ENCODE measurements at places on chromosomes 3 and 15. TPM values are rescaled to one million over a fixed set of nuclear protein-coding genes. Genes with fewer than 3 reads are reported as not detected.
A peak's percentile ranks its signal among the peaks of the same experiment; 100 is the strongest.

GRCh38 chr3:190173426-190173825, 52.7 kb upstream of the P3H2 start:
- no peak for DNase-seq

DNA sequence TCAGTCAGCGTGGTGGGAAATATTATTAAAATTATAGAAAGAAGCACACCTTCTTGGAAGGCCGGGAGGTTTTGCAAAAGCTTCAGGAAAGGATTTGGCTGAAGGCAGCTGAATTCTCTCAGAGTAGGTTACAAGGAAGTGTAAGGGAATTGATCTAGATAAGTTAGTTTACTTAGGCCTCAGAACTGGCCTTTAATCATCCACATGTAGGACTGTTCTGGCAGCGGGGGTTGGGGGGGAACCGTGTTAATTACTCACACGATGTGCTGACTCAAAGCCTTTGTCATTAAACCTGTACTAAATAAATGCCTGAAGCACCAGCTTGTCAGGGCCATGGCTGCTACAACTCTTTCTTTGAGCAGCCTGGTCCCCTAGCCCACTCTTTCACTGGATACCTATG, 12.8 kb downstream of the ASB14 start:
- DNase-seq, result no peak

DNA sequence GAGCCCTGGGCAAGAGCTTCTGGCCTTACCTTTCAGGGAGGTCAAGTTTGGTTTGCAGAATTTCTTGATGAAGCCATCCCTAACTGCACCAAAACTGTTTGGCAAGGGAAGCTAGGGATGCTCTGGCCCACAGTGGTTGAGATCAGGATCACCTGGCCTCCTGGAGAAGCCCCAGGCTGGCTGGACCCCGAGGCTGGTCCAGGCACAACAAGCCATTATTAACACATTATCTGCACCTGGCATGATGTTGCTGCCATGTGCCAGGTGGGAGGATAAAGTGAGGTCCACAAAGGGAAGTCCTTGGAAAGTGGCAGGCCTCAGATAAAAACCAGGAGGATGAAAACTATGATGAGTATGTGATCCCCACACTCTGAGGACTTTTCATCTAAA, 35.9 kb upstream of the DUSP7 start:
- no peak for DNase-seq

- no peak for DNase-seq
Observed at GRCh38 chr3:150936693-150937092, 31.5 kb upstream of the MINDY4B start.

- no peak for DNase-seq
Observed at GRCh38 chr3:151016478-151016795, 43.9 kb upstream of the CLRN1 start.

DNA sequence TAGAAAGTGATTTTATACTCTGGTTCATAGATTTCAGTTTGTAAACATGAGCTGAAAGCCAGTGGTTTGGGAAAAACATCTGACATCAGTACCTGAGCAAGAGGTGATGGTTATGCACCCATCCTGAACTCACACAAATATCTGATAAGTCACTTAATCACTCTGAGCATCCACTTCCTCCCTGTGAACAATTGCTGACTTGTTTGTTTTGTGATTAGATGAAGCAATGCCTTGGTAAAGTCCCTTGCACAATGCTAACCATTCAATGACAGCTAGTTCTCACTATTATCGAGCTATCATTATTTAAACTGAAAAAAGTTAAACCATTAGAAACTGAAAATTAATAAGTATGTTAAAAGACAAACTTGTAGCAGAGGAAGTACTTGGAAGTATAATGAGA, 303.0 kb downstream of the PLOD2 start:
- DNase-seq, result no peak

DNA sequence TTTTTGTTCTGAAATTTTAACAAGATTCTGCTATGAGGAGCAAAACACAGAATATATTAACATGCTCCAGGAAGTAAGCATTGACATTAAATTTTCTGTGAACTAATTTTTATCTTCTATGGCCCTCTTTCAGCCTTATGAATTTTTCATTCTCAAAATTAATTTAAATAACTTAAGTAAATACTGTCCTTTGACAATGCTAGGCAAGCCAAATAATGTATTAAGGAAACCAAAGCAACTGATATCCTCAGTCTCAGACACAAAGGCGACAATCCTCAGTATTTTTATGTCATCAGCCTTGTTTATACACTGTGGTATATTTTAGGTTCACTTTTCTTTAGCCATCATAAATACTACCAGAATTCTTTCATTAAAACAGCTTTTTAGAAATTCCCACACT, 159.8 kb downstream of the CGGBP1 start:
- DNase-seq, result no peak

- peak; percentile 35 for DNase-seq
Observed at GRCh38 chr3:184186902-184187207, 856 bp downstream of the ABCF3 start.

DNA sequence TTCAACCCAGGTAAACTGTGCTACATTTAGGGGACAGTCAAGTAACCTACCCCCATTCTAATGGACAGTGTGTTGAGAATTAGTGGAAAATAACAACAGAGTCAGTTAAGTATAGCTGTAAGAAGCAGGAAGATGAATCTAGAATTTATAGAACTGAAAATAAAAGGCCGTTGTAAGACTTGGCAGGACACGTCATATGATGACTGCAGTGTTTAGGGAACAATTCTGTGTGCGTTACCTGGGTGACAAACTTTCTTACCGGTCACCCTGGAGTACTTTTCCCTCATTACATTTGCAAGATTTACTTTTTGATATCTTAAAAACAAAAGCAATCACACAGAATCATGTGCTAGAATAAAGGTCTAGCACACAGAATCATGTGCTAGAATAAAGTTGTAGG, 536.3 kb upstream of the ZNF717 start:
- no peak for DNase-seq

DNA sequence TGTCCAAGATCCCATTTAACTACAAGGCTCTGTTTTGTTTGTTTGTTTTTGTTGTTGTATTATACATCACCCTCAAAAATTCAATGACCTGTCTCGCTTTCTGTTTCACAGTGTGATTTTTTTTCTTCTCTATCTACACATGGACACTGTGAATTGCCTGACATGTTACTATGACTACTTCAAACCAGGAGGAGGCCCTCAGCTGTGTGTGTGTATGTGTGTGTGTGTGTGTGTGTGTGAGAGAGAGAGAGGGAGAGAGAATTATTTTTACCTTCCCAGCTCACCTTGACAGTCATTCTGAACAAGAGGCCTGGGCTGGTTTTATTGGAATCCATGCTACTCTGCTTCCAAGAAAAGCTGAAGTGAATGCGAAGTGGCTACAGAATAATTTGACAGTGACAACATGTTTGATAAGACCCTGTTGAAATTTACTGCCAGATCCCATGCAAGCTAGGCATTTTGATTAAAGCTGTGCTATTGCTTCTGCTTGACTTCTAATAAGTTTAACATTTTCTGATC, 841.4 kb downstream of the NSUN3 start:
- DNase-seq, result no peak

- DNase-seq, result no peak
Observed at GRCh38 chr3:14434126-14434497, 31.7 kb downstream of the SLC6A6 start.

TRANK1 gene
- total RNA-seq, result 13.9 TPM

DNA sequence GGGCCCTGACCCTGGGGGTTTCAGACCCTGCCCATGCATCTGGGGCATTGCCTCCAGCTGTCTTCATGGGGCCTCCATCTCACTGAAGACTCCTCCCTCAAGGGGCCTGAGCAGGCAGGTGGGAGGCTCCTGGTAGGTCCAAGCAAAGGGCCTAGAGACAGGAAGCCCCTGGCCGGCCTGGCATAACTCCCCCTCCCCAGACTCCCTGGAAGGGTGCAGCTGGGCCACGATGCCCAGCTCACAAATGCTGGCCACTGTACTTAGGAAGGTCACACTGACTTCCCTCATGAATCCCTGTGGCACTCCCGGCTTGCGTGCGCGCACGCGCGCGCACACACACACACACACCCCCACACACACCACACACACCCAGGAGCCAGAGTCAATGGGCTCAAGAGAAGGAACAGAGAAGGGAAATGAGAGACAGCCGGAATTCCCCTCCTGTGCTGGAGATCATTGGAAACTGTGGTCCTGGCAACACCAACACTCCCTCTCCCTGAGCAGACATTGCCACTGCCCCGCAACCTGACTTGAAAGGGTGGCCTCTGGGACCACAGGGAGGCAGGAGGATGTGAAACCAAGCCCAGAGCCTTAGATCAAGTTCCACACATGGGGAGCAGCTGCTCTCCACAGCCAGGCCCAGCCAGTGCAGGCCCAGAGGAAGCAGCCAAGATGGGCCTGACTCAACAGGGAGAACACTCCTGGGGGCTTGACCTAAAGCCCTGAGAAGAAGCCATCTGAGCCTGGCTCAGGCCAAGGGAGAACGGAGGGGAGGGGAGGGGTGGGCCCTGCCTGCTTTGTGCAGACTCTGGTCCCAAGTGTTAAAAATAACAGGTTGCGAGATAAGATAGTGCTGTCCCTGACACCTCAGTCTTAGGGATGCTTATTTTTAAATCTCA, 69.7 kb downstream of the SCN5A start:
- no peak for DNase-seq

- no peak for DNase-seq
Observed at GRCh38 chr3:45606991-45607712, 12.6 kb downstream of the LIMD1 start.

DNA sequence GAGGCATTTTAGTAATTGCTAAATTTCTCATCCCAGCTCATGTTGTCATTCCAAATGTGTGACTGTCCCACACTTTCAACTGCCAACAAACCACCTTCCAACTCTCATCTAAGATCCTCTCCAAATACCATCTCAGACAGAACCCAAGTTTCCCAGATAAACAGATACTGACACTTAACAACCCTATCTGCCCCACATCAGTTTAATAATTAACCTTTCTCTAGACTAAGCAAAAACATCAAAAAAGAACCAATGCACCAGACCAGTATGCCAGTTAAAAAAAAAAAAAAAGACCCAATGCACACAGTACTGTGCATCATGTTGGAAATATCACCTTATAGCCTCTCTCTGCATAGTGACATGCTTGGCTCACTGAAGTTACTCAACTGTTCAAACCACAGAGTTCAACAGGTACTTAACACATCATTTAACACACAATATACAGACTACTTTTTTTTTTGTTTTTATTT, 5.5 kb downstream of the SFMBT1 start:
- DNase-seq, result no peak

GRCh38 chr3:3286014-3286413, 106.5 kb upstream of the CRBN start:
- no peak for DNase-seq

CPLX3 gene
- total RNA-seq, result not detected

GRCh38 chr3:122563717-122564025, 429 bp downstream of the PARP9 start:
- no peak for DNase-seq

DNA sequence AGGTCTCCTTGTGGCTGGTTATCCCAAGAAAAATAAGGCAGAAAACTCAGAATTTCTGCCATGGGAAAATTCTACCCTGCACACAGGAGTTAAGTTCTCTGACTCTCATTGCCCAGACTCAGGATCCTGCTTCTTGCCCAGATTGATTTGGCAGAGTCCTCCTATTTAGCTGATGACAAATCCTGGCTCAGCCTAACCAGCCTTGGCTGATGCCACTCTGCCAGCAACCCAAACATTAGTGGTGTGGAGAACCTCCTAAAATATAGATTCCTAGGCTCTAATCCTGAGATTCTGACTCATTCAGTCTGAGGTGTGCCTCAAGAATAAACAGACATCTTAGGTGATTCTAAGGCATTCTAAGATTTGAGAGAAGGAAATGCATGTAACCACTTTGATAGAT, 60.5 kb upstream of the ACTC1 start:
- DNase-seq, result no peak

GRCh38 chr15:68578980-68579935, at the start of gene CORO2B:
TSS of gene CORO2B (plus strand) at chr15:68578993. CDS start at chr15:68579263, 270 bp downstream.
- peak; percentile 83 for DNase-seq

SYNPR gene
- total RNA-seq, result not detected

CDCP1 gene
- total RNA-seq, result 3.9 TPM

- peak; percentile 99 for DNase-seq
Observed at GRCh38 chr15:42920519-42921341, at the start of gene TTBK2. TSS of gene TTBK2 (minus strand) at chr15:42920778. CDS start at chr15:42878617, 42,161 bp downstream.

DNA sequence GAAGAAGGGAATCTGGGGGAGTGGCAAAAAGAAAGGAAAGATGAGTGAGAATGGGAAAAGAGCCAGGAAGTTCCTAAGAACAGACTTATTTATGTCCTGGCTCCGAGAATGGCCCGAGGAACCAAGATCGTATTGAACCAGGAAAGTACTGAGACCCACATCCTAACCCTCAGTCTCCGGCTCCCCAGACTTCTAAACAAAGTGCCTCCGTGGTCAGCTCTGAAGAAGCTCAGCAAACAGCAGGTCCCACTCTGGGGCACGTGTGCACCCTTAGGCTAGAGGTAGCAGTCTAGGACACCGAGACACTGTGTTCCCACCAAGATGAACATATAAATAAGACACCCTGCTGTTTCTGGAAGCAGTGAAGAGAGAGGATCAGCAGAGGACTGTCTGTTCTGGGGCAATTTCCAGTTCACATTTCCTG, 307.4 kb downstream of the NTRK3 start:
- no peak for DNase-seq

DNA sequence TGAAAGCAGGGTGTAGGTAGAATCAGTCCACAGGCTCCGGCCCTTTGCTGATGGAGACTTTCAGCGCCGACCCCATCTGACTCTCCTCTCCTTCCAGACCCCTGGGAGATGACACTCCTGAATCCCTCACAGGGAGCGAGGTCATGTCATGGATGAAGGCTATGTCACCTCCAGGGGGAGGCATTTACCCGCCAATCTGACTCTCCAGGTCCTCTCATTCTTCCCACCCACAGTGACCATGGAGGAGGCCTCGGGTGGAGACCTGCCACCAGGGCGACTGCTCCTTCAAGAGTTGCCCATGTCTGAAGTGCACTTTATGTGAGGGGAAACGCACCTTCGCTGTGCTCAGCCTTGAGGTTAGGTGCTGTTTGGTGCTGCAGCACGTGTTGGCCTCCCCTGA, 112.7 kb downstream of the KLF13 start:
- peak; percentile 70 for DNase-seq

DNA sequence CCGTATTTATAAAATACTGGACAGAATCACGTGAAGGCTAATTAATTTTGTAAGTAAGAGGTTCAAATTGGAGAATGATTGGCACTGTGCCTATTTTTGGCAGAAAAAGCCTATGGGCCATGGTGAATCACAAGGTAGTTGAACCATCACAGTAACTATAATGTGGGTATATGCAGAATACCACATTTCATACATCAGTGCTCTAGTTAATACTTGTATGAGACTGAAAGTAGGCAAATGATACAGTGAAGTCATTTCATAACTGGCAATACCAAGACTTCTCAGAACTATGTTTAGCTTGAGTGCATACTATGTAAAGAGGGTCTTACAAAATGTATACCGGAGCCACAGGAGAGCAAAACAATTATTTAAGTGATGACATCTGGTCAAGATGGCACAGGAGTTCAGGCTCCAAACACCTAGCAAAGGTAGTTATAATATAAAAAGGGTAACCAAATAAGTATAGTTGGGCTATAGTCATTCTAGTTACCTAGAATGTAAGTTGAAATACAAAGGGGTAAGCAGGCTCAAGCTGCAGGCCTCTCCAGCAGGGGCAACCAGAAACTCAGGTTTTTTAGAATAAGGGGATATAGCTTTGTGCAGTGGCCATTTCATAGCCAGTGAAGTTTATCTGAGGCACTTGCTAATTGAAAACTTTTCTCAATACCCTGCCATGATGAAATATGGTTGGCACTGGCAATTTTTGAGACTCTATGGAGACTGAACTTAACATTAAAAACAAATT, 19.1 kb downstream of the GPR160 start:
- DNase-seq, result no peak

CPN2 gene
- 0.14 TPM for total RNA-seq

Measured in posterior vena cava (tissue), 2 donors.